Stimulated activated CD8-positive, alpha-beta memory T cell treated with anti-CD3 and anti-CD28 coated beads, Interleukin-4, amount 100 ng/mL, for 4 hours (primary cell): ENCODE measurements at places on chromosomes 2 and 18.

GRCh38 chr2:126953483-126953882 is 54.8 kb downstream of the TEX51 start:
- DNase-seq = no peak

DNA sequence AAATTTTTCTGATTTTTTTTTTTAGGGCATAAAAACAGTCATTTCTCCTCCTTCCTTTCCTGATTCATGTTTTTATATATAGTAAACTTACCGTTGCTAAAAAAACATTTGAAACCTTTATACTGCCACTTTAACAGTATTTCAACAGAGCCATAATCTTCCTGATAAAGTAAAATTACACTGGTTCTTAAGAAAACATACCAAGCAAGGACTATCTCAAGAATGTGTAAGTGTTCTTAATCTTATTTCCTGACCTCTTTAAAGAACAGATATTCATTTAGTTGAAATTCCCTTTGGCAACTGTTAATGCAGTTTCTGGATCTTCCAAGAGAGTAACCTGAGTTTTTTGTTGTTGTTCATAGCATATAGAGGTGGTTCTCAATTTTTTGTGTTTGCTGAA is 26.6 kb upstream of the COLEC12 start:
- no peak for DNase-seq

DNA sequence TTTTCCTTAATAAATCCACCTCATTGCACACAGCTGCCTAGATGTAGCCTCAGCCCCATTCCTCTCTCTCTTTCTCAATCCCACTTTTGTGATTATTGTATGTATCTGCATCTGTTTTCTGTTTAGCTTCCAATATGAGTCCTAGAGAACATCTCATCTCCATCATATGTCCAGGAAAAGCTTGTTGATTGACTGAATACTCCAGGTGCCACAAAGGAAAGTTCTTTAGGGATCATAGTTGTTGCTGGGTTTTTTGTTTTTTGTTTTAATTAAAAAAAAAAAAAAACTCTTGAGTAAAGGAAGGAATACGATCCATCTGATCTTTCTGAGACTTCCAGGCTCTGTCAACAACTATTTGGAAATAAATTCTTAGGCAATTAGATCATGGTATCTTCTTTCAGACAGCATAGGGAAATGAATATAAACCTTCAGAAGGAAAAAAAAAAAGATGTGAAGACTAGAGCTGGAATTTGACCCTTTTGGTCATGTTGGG is 42.5 kb downstream of the KIAA2012 start:
- no peak for DNase-seq

GRCh38 chr18:28365411-28365831 is 188.5 kb upstream of the CDH2 start:
- no peak for DNase-seq
